Stimulated activated CD8-positive, alpha-beta memory T cell treated with anti-CD3 and anti-CD28 coated beads, Interleukin-12 subunit alpha, Interleukin-12 subunit beta, amount 100 ng/mL, for 4 hours (primary cell): ENCODE measurements at places on chromosomes 3 and 15.

- DNase-seq: no peak
Observed at GRCh38 chr3:85875589-85875988, 916.8 kb downstream of the CADM2 start.

DNA sequence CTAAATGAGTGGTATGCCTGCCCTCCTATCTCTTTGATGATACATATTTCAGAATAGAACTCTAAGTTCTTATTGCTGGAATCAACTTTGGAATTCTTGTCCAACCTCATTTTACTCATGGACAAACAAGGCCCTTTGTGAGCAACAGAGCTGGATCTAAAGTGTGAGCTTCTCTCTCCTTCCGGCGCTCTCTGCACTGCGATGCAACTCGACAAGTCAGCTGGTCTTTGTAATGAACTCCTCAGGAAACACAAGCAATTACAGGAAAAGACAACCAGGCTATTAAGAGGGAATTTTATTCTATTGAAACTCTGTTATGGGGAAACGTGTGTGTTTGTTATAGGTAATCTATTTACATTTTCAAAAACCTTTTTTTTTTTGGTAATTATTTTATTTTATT is 20.3 kb upstream of the NRROS start:
- no peak for DNase-seq

DNA sequence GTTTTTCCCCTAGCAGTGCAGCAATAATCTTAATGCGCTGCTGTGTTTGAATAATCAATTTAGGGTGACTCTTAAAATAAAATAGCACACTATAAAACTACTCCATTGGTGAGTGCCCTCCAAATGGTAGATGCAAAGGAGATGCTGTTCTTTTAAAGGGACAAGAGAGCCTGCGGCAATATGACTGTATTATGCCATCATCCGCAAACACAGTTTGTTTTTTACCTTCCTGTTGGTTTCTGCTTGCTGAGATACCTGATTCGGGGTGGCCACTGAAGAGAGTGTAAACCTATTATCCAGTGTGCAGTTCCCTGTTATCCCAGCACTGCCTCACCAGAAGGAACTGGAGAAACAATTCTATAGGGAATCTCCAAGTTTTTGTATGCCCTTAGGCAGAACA is 523.1 kb upstream of the TGFBR2 start:
- DNase-seq: no peak

- no peak for DNase-seq
Observed at GRCh38 chr3:192684151-192684550, 43.2 kb downstream of the FGF12 start.

GRCh38 chr15:73679964-73680363 is 4.2 kb upstream of the CD276 start:
- DNase-seq: no peak
